ENCODE measurements at places on chromosomes 1 and 21.

DNA sequence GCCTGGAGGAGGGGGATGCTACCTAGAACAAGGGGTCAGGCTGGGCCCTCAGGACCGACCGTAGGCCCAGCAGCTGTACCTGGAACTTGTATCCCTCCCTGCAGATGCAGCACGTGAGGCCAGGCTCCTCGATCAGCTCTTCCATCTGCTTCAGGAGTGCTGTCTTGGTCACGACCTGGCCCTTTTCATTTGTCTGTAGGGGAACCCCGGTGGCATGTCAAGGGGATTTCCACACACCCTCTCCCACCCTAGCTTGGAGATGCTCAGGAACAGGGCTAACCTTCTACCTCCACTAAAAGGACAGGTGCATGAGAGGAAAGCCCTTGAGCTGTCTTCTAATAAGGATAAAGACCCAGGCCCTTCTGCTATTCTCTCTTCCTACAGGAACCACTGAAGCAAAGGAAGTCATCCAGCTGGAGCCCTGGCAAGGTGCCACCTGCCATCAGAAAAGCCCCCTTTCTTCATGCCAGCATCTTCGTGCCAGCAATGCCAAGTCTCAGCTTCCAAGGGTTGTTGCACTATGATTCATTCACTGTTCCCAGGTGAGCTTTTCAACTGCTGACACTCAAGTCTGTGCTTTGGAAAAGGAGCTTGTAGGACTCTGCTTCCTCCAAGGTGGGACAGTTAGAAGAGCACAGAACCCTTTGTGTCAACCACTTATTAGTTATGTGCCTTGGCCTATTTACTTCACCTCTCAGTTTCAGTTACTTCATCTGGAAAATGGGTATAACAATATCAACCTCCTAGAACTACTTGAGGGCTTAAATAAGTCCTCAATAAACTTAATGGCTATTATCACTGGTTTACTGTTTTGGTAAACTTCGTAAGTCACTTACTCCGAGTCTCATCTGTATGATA is 122.1 kb downstream of the UBR4 start:
- DNase-seq = no peak

GRCh38 chr1:45177452-45177851 is 29.0 kb downstream of the ZSWIM5 start:
- no peak for DNase-seq

DNA sequence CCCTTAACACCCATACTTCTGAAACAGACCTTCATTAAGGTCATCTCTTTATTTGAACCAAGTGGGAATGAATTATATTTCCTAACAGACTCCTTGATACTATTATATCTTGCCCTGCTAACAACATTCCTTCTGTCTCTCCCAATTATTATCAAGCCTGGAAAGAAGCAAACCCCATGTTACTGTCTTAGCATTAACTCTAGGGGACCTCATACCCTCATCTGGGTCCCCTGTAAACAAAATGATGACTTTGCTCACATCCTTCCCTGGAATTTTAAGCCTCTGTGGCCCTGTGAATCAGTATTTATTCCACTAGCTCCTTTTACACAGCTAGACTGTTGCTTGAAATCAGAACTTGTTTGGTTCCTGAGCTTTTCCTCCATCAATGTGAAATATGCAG is 38.3 kb upstream of the BCL10 start:
- no peak for DNase-seq

DNA sequence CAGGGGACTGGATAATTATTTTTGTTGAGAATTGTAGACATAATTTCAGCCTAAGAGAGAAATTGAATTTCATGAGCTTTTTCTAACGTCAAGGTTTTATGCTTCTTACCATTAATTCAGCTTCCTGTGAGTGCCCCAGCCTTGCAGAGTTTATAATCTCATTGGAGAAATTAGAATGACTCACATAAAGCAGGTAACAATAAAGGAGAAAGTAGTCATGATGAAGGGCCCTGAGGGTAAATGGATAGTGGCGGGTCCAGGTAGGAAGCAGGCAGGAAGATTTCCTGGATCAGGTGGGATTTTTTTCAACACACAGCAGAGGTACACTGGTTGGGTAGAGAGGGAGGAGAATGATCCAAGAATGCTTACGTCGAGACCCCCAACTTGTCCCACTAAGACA is 311.4 kb downstream of the BARHL2 start:
- no peak for DNase-seq

GRCh38 chr1:24089743-24090555 is 22.0 kb downstream of the MYOM3 start:
- no peak for DNase-seq

- DNase-seq = no peak
Measured at GRCh38 chr1:206472454-206472853, 2.2 kb downstream of the IKBKE start.

- DNase-seq = no peak
Measured at GRCh38 chr1:66438501-66438900, 95.5 kb upstream of the SGIP1 start.
